Tibial artery (tissue), 4 donors: ENCODE measurements at places on chromosomes 5 and 9.

DNA sequence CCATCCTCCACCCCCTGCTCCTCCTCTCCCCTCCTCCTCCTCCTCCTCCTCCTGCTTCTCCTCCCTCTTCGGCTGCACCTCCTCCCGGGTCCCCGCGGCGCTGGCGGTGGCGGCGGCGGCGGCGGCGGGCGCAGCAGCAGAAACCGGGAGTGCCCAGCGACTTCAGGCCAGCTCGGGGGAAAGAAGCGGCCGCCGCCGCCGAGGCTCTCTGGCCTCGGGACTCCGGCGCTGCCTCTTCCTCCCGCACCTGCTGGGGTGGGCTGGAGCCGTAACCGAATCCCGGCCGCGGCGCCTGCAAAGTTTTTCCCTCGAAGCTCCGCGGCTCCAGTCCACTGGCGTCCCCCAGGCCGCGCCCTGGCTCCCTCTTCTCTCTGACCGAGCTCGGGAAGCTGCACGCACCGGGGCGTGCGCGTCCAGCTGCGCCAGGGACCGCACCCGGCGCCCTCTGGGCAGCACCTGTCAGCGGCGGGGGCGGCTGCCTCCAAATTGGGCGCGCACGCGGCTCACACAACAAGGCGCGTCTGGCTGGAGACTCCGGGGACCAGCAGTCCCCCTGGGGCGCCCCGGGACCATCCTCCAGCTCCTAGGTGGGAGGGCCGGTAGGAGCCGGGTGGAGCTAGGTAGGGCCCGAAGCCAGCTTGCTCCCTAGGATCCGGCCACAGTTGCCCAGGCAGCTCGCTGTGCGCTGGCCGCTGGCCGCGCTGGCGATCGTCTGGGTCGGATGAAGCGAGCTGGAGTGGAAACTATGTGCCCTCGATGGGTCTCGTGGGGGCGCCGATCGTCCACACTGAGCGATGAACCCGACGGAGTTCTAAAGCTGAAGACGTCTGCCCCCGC is at the start of gene MCTP1:
Gene MCTP1 (minus strand): TSS at position 523 of the 837 bp plus-strand sequence.
- peaks cover 23% of the 10 kb centered on the region for H3K4me1 ChIP-seq
- DNase-seq = no peak
- H3K4me3 ChIP-seq = peak within 1 kb of the TSS; percentile 55
- H3K36me3 ChIP-seq = no peaks in the 10 kb centered on the region
- H3K27ac ChIP-seq = no peak within 1 kb of the TSS

GRCh38 chr5:135052511-135053145 is 18.6 kb upstream of the PITX1 start:
- no peak for DNase-seq
- H3K4me3 ChIP-seq = no peak overlapping the region
- H3K27ac ChIP-seq = no peak overlapping the region

DNA sequence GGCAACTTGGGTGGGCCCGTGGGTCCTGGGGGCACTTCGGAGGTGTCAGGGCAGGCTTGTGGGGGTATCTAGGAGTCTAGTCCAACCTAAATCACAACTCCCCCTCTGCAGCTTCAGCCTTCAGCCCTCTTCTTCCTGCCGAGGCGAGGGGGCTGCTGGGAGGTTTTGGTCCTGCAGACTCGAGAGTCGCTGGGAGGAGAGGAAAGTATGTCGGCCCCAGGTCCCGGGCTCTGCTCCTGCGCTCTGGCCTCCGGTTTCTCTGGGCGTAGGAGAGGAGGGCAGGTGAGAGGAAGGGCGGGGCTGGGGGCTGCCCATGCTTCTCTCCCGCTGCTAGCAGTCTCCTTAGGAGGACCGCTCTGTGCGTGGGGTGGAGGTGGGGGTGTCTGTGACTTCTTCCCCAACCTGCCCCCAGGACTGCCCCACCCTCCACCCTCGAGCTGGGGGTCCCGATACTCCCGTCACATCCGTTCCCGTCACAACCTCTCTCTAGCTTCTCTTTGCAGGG is 139.8 kb upstream of the COL5A1 start:
- H3K4me3 ChIP-seq = no peak overlapping the region
- no peak overlapping the region for H3K27ac ChIP-seq
- peaks cover 38% of the 10 kb centered on the region for H3K27me3 ChIP-seq
- H3K4me1 ChIP-seq = no peaks in the 10 kb centered on the region

DNA sequence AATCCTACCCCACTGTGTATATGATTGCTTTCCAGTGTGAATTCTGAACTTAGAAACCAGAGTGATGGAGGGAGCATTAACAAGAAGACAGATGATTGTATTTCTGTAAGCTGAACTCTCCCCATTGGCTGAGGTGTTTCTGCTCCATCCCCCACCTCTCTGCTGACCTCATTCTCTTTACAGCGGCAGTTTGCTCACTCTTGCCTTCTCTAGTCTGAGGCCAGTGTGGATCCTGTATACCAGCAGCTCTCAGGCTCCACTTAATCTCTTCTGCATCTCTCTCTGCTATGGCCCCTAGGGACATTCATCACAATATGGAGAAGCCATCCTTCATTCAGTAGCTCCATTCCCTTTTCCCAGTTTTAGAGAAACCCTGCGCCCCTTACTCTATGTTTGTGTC is 358.8 kb downstream of the MAN2A1 start:
- DNase-seq = no peak
- H3K4me3 ChIP-seq = no peak overlapping the region
- peaks cover 7% of the 10 kb centered on the region for H3K4me1 ChIP-seq
- no peaks in the 10 kb centered on the region for H3K27me3 ChIP-seq
- H3K27ac ChIP-seq = no peak overlapping the region

DNA sequence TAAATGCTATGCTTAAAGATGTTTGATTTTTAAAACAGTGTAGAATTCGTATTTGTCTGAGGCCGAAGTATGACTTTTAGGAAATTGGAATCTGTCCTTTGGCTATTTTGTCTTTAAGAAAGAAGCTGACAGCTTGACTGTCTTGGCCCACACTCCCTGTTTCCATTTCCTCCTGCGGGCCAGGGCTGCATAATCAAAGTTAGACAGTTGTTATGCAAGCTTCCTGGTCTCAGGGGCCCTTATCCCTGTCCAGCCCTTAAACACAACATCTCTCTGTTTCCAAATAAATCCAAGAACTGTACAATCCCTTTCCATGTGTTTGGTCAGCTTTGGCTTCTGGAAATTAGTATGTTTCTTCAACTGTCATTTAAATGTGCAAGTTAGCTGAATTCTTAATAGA is 54.6 kb upstream of the ECM2 start:
- H3K27ac ChIP-seq = peak overlapping the region; percentile 18
- H3K36me3 ChIP-seq = no peaks in the 10 kb centered on the region
- DNase-seq = peak; percentile 82
- no peaks in the 10 kb centered on the region for H3K27me3 ChIP-seq
- H3K4me3 ChIP-seq = no peak overlapping the region
